ENCODE measurements at places on chromosomes 4 and X.

DNA sequence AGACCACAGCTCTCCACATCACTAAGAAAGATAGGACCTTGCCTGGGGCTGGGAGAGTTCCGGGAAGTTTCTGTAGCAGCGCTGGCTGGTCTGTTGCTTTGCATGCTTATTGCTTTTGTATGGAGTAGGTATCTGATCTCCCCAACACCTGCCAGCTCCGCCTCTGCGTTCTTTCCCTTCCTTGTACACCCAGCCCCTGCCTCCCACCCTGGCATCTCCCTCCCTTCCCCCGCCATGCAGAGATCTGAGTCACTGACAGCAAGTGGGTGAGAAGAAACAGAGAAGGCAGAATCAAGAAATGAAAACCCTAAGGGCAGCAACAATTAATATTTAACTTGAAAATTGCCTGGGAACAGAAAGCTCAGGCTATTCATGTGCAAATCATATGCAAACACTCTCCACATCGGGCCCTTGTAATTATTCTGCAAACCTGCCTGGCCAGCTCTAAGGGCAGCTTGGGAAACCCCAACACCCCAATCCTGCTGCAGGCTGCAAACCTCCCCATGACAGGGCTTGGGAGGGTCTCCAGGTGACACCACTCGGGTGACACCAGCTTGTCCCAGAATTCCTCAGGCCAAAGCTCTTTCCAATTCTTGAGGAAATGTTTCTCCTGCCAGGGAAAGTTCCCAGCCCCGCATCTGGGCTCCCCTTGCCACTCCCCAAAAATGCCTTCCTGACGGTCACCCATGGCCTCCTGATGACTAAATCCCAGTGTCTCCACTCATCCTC lies 257.2 kb downstream of the FBXW7 start:
- no peak for DNase-seq

DNA sequence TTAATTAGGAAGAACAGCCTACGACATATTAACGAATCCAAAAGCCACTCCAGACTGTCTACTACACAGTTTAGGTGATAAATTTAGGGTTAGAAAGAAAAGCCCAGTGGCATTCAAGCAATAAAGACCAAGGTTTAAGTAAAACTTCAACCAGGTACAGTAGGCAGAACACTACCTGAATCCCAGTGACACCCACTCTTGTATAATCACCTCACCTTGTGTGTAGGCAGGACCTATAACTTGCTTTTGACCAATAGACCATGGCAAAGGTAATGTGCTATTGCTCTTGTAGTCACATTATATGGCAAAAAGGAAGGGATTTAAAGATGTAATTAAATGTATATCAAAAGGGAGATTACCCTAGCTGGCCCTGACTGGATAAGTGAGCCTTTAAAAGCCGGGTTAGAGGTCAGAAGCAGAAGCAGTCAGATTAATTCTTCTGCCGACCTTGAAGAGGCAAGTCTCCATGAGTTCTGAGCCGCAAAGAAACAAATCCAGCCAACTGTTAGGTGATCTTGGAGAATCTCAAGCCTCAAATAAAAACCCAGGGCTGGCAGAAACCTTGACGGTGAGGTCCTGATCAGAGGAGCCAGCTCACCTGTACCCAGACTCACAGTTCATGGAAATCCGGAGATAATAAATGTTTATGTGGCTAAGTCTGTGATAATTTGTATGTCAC lies 8.8 kb downstream of the FSTL5 start:
- DNase-seq, result no peak

DNA sequence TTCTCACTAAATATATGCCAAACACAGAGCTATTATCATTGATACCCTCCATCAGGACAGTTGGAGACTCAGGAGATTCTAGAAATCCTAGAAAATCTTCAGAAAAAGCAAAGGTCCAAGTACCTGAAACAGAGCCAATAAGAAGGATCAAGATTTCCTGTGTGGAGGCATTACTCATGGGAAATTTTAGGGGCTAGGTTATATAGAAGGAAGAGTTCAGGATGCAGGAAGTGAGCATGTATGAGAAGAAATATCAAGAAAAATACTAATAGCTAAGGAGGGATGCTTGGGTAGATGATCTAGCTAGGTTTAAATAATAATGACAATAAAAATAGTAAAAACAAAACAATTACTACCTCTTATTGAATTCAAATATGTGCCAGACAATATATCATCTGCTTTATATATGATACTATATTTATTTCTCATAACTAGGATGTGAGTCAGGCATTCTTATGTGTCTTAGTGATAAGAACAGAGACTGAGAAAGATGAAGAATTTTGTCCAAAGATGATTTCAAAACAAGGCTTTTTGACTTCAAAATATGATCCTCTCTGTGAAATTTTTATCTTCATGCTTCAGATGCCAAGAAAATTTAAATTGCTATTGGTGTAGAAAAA lies 66.4 kb upstream of the HHIP start:
- peak; percentile 28 for DNase-seq

GRCh38 chr4:142696334-142697122 lies 149.6 kb downstream of the INPP4B start:
- DNase-seq, result no peak

GRCh38 chr4:26878794-26879391 lies 18.3 kb downstream of the STIM2 start:
- DNase-seq, result peak; percentile 11

DNA sequence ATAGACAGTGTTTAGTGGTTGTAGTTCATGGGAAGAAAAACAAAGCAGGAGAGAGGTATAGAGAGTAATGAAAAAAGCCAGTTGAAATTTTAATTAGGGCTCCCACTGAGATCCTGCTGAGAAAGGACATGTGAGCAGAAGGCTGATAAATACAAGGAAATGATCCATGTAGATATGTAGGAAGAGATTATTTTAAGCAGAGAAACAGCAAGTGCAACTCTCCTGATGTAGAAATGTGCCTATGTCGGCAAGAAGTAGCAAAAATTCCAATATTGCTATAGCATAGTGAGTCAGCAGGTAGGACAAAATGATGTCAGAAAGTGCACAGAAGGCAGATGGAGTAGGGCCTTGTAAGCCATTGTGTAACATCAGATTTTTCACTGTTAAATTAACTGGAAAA lies 1027.3 kb downstream of the PCDH18 start:
- no peak for DNase-seq

GRCh38 chr4:7068883-7069282 lies 1.0 kb upstream of the GRPEL1 start:
- no peak for DNase-seq

DNA sequence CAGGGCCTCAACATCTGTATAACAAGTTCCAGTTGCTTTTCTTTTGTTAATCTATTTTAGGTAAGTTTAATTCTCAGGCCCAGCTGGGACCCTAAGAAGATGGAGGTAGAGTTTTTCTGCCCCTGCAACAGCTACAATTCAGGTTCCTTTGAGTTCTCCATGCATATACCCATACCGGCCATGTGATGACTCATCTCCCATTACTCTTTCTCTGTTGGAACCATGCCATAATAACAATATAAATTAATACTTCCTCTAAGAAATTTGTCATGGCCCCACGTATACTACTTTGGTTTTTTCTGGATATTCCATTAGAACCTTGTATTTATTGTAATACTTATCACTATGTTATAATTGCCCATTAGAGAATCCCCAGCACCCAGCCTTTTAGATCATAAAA lies 1.3 kb upstream of the INTU start:
- no peak for DNase-seq

GRCh38 chr4:62619971-62620370 lies 1419.8 kb downstream of the ADGRL3 start:
- no peak for DNase-seq
